ENCODE measurements at places on chromosomes 7 and 10. TPM values are rescaled to one million over a fixed set of nuclear protein-coding genes. Genes with fewer than 3 reads are reported as not detected.

DNA sequence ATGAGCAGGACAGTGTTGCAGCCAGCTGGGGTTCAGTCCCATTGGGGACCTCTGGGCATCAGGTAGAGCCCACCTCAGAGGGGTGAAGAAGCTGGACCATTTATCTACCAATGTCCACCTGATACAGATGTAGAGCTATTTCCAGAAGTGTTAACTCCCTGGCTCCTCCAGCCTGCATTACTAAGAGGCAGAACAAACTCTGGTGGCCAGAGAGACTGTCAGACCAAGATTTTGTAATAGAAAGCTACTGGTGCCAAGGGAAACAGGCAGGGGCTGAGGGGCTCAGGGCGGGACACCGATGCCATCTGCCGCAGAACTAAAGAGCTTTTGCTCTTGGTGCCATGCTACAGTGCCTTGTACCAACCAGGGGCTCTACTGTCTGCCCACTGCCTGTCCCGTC lies 268.2 kb upstream of the HABP2 start:
- H3K4me1 ChIP-seq, result no peaks in the 10 kb centered on the region
- H3K36me3 ChIP-seq, result no peaks in the 10 kb centered on the region
- no peak for DNase-seq
- no peak overlapping the region for H3K27ac ChIP-seq
- H3K4me3 ChIP-seq, result no peak overlapping the region

- H3K4me1 ChIP-seq, result peaks cover 44% of the 10 kb centered on the region
- H3K27ac ChIP-seq, result no peak overlapping the region
- no peak overlapping the region for H3K4me3 ChIP-seq
- H3K36me3 ChIP-seq, result no peaks in the 10 kb centered on the region
Measured at GRCh38 chr10:102783568-102783967, 39.8 kb downstream of the WBP1L start.

DNA sequence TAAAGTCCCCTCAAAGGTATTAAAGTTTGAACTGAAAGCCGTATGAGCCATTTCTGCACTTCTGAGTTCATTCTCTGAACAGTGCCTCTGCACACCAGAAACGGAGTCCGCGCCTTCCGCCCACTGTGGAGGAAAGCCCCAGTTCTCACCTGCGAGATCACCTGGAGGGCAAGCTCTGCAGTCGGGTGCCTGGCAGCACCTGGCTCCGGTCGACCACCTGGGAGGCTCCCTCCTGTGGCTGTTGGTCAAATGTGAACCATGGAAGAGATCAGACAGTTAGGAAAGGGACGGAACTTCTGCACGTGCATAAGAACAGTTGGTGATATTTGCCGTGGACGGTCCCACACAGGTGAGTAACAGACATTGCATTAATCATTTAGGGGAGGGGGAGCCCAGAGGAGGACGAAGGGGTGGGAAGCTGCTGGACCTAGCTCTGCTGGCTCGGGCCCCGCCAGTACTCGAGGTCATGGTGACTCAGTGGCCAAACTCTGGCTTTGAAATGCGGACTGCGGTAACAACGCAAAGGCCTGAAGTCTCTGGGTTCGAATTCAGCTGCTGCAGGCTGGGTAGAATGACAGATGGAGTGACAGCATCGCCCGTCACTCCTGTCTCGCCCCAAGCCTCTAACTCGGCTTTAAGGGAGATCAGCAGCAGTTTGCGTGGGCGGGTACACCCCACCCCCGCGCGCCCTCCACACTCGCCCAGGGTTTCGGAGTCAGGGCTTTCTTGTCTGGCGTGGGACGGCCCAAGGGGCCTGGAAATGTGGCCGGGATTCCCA lies 1.7 kb upstream of the DPYSL4 start:
- H3K4me3 ChIP-seq, result no peak overlapping the region
- no peak for DNase-seq
- H3K4me1 ChIP-seq, result no peaks in the 10 kb centered on the region
- H3K27me3 ChIP-seq, result peaks cover 89% of the 10 kb centered on the region

GRCh38 chr7:30447466-30447865 lies 31.1 kb downstream of the NOD1 start:
- H3K27ac ChIP-seq, result peak overlapping the region; percentile 59
- no peak for DNase-seq
- no peaks in the 10 kb centered on the region for H3K27me3 ChIP-seq
- no peak overlapping the region for H3K4me3 ChIP-seq

The R3HCC1L gene
- polyA plus RNA-seq, result 23.1 TPM

The FRAT1 gene
- polyA plus RNA-seq, result 22.8 TPM
